ENCODE measurements at places on chromosomes 1 and 21.

GRCh38 chr21:37032877-37033471, 26.5 kb downstream of the RIPPLY3 start:
- DNase-seq, result peak; percentile 32

- DNase-seq, result no peak
Measured at GRCh38 chr1:236663934-236664333, 22.4 kb upstream of the ACTN2 start.

DNA sequence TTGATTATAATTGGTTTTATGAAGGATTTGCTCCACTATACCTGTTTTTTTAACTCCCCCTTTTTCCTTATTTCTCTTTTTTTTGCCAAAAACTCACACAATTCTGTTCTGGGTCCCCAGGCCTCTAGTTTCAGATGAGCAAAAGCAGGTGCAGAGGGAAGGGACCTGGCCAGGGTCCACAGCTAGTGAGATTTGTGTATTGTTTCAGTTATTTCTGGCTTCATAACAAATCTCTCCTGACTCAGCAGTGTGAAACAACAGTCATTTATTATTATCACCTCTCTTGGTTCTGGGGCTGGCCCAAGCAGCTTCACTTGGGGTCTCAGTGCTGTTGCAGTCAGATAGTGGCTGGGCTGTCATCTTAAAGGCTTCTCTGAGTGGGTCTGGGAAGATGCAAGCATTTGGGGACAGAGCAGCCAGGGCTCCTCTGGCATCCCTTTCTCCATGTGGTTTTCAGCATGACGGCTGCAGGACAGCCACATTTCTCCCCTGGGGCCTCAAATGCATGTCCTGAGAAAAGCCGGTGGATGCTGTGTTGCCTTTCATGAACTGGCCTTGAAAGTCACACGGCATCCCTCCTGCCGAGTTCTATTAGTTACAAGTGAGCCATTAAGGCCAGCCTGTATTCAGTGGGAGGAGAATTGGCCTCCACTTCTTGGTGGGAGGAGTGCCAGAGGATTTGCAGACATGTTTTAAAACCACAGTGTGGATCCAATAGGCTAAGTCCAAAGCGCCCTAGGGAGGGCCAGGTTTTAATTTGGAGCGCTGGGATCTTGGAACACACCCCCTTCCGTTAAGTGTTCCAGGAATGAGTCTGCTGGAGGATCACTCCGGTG, 137.1 kb downstream of the CAMTA1 start:
- DNase-seq, result no peak

DNA sequence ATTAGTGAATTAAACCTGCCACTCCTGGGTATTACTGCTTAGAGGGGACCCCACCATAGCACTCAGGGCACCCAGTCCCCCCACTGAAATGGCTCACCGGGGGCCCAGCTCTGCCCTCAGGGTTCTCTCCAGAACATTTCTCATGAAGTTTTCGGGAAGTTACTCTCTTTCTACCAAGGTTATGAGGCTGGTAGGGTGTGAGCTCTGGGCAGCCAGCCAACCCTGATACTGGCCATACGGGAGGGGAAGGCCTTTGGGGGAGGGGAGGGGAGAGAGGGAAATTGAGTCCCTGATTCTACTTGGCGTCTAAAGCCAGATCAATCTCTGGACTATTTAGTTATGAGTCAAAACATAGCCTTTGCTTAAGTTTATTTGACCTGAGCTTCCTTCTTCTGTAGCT, 12.9 kb upstream of the PDE9A start:
- no peak for DNase-seq

GRCh38 chr1:78619446-78619802, 824 bp upstream of the IFI44L start:
- no peak for DNase-seq

- DNase-seq, result no peak
Measured at GRCh38 chr1:50980505-50980904, 10.5 kb downstream of the CDKN2C start.

- no peak for DNase-seq
Measured at GRCh38 chr1:29820401-29820800, 584.1 kb downstream of the PTPRU start.

DNA sequence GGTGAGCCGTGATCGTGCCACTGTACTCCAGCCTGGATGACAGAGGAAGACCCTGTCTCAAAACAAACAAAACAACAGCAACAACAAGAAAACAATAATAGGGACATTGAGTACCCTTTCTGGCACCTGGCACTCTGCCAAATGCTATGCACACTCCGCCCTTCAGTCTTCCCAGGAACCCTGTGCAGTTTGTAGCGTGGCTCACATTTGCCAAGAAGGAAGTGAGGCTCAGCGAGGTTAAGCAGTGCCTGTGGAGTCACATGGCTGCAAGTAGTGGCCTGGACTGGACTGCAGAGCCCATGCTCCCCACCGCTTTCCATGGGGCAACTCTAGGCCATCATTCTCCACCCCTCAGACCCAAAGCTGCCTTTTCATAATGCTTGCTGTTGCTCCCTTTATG, 5.3 kb upstream of the EVA1B start:
- DNase-seq, result no peak

GRCh38 chr1:10614377-10615225, 139.9 kb downstream of the PEX14 start:
- no peak for DNase-seq

- peak; percentile 87 for DNase-seq
Measured at GRCh38 chr1:113940365-113941244, 11.5 kb downstream of the HIPK1 start.

- peak; percentile 53 for DNase-seq
Measured at GRCh38 chr1:23902321-23903278, 10.6 kb downstream of the CNR2 start.

Data from common myeloid progenitor, CD34-positive (primary cell).